ENCODE measurements at places on chromosomes 5 and 9.

GRCh38 chr5:89628876-89629635 is 746.1 kb upstream of the MEF2C start:
- DNase-seq, result peak; percentile 1

DNA sequence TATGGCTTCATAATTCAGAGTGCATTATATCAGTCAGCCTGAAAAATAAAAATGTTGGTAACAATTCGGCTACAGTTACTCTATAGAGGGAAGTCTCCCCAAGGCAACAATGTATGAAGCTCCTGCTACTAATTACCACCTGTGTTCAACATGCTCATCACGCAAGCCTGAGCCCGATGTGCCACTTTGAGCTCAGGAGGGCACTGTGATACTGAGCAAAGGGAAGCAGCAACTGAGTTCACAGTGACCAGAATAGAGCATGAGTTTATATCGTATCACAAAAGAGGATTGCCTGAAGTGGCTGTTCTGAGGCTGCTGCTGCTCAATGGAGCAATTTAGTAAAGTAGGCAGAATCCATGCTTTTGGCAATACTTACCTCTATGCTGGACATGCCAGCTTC is 202.0 kb upstream of the HAPLN1 start:
- peak; percentile 8 for DNase-seq

DNA sequence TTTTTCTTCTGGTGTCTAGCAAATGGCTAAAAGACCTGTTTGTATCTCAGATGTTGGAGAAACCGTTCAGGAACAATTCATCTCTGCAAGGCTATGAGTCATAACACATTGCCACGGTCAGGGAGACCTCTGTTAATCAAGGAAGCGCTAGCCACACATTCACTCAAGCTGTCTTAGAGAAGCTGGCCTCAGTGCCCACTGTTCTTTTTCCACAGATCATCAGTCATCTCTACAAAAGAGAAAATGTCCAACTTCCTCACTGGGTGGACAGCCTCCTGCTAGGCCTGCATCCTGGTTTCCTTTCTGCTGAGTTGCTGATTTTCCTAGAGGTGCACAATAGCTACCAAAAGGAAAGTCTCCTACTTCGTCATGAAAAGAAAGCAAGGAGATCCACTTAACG is 360.5 kb downstream of the BNC2 start:
- DNase-seq, result peak; percentile 82

DNA sequence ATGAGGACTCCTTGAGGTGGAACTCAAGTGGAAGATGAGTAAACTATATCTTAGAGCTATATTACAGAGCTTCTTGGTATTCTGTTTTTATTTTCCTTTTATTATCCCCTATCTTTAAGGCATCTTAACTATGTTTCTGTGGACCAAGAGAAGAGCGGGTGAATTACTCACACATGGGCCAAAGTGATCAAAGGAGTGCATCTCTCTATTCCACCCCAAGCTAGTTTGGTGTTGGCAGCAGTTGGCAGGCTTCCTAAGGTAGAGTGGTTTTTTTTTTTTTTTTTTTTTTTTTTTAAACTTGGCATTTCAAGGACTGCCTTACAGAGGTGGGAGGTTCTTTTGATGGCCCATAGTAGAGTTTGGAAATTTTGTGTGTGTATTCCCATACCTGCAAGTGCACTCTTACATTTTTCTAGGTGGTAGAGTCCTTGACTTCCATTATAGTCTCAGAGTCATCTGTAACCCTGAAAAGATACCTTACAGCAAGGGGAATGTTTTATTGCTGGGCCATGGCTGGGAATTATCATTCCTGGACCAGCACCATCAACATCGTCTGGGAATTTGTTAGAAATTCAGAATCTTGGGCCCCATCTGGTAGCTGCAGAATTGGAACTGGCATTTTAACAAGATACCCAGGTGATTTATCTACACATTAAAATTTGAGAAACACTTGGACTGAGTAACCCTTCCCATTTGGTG is 51.0 kb downstream of the ARHGAP26 start:
- peak; percentile 47 for DNase-seq

GRCh38 chr9:104993291-104993963 is 65.5 kb upstream of the ABCA1 start:
- peak; percentile 90 for DNase-seq

GRCh38 chr9:5357431-5358105 is 17.9 kb upstream of the RLN1 start:
- no peak for DNase-seq

DNA sequence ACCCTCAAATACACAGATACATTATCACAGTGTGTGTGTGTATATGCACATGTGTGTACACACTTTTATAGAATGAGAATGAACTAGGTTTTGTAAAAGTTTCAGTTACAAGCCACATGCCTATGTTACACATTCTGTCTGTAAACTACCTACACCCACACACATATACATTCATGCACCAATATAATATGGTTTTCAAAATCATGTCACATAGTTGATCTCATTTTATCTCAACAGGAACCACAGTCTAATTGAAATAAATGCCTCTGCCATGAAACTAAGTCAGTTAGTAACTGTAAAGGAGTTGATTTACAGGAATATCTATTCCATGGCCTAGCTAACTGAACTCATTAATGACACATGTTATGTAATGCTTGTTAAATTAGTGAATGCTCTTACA is 646.6 kb downstream of the PDE4D start:
- DNase-seq, result peak; percentile 44

DNA sequence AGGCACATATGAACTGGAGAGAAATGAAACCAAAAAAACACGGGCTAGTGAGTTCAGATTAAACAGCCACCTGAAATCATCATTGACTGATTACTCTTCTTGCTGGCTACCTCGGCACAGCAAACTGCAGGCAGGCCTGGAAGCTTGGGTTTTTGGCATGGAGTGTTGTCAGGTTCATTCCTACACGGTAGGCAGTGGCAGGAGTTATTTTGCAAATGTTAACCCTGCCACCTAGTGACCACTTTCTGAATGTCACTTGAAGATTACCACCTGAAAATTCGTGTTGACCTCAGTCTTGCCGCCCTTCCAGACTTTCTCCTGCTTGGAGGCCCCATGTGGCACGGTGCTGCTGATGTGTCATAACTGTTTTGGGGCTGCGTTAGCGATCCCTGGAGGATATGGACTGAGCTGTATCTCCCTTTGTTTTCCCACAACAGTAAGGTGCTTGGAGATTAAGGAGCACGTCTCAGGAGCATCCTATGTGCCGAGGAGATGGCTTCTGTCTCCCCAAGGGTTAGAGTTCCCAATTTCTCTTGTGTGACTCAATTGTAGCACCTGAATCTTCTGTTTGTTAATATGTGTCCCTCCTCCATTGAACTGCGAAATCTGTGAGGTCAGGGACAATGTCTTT is 12.7 kb upstream of the CD180 start:
- DNase-seq, result peak; percentile 67

GRCh38 chr5:62707563-62707962 is 128.9 kb downstream of the LRRC70 start:
- DNase-seq, result no peak

GRCh38 chr9:136616307-136616635 is 46.4 kb upstream of the EGFL7 start:
- DNase-seq, result no peak

GRCh38 chr9:113692256-113692655 is 183.9 kb upstream of the ZNF618 start:
- no peak for DNase-seq

DNA sequence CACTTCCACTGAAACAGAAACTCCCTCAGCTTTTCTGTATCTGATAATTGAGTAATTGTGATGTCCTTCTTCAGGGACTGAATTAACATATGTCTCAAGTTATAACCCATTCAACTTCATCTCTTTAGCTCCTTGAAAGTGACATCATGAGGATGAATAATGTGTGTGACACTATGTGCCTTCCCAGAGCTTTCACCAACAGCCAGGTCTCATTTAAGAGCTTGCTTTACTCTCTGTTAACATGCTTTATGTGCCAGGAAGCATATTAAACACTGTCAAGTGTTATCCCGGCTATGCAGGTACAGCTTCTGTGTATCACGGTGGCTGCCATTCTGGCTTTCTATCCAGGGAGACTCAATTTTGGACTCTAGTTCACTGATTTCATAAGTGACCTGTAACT is 799.9 kb downstream of the CDH12 start:
- no peak for DNase-seq

- DNase-seq, result peak; percentile 51
These were observed 3.2 kb upstream of the BAAT start for GRCh38 chr9:101387871-101388506.

GRCh38 chr5:178123094-178123965 is 7.5 kb upstream of the RMND5B start:
- DNase-seq, result no peak

- DNase-seq, result no peak
These were observed 715.5 kb downstream of the CETN3 start for GRCh38 chr5:89694026-89694550.

- DNase-seq, result no peak
These were observed 30.5 kb downstream of the LARS1 start for GRCh38 chr5:146151970-146152369.

GRCh38 chr5:80308526-80308925 is 11.3 kb upstream of the SPZ1 start:
- no peak for DNase-seq

DNA sequence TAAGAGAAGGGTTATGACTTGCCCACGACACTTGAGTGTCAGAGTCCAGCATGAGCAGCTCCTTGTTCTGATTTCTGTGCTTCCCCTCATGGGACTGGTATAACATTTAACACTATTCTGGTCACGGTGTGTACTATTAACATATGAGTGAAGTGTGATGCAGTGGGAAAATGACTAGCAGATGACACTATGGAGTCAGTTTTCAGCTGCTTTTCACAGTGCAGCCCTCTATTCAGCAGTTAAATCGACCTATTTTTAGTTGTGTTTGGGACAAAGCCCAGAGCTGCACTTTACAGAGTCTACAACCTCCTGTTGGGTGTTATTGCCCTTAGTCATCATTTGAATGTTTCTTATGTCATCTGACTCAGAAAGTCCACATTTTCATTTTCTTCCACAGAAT is 59.1 kb downstream of the CHSY3 start:
- DNase-seq, result peak; percentile 95

DNA sequence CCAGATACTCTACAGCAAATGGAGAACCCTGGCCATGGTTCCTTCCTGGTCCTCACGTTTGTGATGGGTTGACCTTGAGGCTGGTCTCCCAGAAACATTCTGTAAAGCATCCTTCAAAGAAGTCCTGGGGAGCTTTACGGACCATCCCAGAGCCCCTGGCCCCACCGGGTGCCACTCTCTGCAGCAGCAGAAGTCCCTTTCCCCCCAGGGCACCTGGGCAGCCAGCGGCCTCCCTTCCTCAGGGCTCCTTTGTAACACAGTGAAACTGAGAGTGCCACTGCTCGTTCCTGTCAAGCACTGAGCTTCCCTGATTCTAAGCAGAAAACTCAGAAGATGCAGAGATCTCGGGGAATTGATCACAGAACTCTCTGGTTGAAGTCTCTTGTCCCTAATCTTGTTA is 104.3 kb downstream of the ENTREP1 start:
- DNase-seq, result no peak

DNA sequence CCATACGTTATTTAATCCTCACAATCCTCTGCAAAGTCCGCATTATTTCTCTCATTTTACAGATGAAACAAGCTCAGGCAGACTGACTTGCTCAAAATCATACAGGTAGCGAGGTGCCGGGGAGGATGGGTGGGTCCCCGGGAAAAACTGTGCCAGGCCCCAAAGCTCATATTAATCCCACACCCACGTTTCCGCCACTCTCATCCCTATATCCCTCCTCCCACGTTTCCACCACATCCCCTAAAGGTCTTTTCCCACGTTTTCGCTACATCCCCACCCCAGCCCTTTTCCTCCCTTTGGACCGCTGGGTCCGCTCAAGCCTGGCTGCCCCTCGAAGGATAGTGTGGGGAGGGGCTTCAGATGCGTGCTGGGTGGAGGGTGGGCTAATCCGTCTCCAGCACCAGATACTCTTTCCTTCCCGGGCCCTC is 434 bp upstream of the FSD1L start:
- DNase-seq, result no peak

DNA sequence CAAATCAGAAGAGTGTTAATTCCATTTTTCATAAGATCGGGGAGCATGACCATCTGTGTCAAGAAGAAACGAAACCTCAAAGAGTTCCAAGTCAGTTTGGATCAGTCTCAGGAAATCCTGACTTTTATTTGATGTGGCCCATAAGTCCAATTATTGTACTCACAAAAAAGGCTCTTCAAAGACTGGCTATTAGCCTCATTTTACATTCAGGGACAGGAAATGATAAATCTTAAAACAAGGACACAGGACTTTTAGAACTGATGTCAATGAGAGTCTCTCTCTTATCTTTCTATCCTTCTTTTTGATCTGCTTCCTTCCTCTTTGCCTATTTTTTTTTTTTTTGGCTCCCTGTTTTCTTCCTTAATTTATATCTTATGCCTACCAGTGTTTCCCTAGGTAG is 43.7 kb upstream of the SHOC1 start:
- DNase-seq, result no peak

GRCh38 chr9:72139226-72139625 is 10.0 kb upstream of the GDA start:
- DNase-seq, result no peak

- DNase-seq, result no peak
These were observed 120.9 kb upstream of the TMEM161B start for GRCh38 chr5:88389338-88390095.

GRCh38 chr9:36451949-36452348 is 51.9 kb upstream of the RNF38 start:
- no peak for DNase-seq

GRCh38 chr9:4497855-4498254 is 7.6 kb downstream of the SLC1A1 start:
- DNase-seq, result peak; percentile 71

DNA sequence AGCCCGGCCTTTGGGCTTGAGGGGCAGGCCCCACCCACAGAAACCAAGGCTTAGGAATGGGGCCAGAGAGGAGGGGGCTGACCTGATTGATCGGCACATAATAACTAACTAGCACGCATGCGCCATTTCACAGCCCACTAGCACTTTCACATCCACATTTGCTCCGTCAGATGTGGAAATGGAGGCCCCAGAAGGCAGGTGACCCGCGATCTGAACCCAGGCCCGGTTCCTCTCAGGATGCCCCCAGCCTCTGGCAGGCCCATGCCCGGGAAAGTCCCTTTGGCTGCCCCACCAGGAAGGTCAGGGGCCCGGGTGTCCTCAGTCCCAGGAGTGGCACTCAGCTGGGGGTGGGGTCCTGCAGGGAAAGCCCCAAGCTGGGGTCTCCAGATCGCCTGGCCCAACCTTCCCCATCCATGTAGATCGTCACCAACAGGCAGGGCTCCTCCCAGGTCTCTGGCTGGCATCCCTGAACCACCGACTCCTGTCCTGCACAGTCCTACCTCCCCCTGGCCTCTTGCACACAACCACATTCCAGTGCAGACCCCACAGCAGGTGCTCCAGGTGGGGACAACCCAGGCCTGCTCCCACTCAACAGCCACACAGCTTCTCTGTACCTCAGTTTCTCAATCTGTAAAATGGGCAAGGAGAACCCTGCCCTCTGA is 46.7 kb downstream of the VAV2 start:
- no peak for DNase-seq

GRCh38 chr9:115276621-115277020 is 158.7 kb upstream of the TNC start:
- peak; percentile 67 for DNase-seq

GRCh38 chr9:129996161-129996830 is 46.7 kb downstream of the FNBP1 start:
- DNase-seq, result peak; percentile 30

All from EH (cell line).